ENCODE measurements at places on chromosomes 2 and 18.

DNA sequence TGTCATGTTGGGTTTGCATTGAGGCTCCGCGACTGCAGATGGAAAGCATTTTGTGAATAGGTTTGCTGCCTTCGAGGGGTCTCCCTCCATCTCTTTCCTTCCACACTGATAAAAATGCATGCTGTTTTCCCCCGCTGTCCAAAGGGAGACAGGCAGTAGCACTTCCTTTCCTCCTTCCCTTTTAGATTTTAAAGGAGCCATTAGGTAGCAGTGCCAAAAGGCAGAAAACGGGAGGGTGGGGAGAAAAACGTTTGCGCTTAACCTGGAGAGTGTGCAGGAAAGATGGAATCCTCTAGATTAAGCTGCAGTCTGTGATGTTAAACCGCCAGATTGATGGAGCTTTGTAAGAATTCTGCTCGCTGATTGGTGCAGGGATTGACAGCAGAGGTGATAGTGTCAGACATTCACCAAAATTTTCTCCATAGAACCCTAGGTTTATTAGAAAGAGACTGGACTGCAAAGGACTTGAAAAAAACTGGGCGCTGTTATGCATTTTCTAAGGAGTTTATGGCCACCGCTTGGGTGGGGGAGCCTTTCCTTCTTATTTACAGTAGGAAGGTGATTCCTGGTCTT, 688 bp downstream of the MAPRE2 start:
- peak; percentile 27 for DNase-seq

DNA sequence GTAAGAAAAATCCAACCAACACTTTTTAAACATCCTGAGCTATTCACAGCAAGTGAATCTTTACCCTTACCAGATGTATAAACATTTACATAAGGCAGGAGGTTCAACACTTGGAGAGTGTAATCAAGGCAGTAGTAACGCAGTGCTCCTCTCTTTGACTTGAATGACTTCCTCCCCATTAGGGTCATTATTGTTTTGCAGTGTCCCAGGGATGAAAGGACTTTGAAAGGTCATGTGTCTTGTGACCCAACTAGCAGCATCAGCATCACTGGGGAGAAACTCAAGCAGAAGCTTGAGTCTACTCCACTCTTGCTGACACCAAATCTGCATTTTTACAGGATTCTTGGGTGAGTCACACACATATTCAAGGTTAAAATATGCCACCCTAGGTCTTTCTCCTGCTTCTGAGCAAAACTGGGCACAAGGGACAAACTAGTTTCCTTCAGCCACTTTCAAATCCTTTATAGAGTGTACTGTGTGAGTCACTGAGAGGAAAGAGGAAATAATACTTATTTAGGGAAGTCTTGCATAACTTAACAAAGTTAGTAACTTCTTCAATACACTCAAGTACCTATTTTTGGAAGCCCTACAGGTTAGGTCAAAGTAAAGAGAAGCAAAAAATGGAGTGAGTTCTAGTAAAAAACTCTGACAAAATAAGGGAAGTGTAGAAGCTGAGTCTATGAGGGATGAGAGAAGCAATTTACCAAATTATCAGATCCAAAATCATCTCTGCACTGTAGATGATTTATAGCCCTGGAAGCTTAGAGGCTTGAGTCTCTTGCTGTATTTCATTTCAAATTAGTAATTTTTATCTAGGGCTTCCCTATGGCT, 51.0 kb upstream of the EML4 start:
- no peak for DNase-seq

DNA sequence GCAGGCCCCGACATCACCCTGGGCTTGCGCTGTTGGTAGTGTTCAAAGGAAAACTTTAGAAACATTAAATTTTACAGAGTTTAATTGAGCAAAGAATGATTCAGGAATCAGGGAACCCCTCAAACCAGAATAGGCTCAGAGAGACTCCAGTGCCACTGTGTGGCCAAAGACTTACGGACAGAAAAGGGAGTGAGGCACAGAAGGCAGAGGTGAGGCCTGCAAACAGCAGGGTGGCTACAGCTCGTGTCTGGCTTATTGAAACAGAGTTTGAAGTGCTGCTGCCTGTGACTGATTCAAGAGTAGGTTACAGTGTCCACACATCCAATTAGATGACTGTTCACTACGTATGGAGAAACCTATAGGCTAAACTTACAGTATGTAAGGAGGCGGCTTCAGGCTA, 2.4 kb upstream of the CTDP1 start:
- DNase-seq = no peak

DNA sequence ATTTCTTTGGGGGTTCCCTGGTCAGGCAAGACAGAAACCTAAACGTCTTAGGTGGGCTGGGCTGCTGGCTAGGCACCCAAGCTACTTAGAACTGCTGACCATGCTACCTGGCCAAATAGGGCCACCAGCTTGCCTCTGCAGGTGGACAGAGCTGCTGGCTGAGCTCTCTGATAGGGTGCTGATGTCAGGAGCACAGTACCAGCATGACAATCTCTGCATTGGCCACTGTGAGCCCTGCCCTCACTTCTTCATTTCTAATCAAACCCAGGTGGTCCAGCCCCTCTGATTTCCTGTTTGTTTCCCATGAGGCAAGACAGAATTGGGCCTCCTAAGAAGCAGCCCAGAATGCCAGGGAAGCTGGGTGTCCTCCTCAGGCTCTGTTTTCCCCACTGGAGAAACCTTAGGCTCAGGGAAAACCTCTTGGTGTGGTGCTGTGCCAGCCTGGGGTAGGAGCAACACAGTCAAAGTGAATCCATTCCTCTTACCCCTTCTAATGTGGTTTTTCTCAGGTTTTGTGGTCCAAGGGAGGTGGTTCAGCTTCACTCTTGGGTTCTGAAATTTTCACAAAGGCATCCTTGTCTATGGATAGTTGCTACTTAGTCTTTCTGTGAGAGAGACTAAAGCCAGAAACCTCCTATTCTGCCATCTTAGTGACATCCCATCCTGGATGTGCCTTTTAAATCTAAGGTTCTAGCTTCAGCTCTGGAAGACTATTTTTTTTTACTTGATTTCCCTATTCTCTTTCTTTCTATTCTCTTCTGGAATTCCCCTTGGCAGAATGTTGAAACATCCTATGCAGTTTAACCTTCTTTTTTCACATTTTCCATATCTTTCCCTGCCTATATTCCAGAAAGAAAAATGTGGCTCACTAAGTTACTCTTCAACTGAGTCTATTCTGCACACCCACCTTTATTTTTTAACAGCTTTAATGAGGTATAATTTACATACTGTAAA, 15.2 kb downstream of the SP100 start:
- DNase-seq = no peak

GRCh38 chr2:181984814-181985631, 630 bp upstream of the PPP1R1C start:
- no peak for DNase-seq

DNA sequence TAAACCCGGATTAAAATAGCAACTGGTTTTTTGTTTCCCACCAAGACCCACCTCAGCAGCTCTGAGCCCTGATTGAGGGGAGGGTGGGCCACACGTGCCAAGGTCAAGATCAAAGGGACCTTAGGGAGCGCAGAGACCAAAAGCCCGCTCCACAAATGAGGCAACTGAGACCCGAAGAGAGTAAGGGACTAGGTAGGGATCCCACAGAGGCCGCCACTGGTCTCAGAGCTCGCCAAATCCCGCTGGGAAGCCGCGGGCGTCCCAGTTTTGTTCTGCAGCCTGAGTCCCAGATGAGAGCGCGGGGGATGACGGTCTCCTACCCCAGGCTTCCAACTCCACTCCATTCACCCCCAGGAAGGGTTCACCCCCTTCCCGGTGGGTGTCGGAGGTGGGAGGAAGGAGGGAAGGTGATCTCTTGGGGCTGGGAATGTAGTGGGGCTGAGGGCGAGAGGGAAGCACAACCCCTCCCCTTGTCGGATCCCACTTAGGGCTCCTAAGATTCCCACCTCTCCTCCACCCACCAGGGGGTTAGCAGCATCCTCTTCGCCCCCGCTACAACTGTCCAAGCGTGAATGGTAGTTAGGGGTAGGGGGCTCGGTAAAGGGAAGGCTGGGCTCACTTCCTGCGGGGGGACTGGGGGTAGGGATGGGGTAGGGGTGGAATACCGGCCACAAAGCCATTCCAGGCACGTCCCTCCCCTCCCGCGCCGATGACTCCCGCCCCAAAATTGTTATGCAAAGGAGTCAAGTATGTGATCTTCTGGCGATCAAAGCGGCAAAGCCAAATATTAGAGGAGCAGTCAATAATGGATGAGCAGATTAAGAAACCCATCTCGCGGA, 7.3 kb upstream of the EN1 start:
- DNase-seq = no peak

DNA sequence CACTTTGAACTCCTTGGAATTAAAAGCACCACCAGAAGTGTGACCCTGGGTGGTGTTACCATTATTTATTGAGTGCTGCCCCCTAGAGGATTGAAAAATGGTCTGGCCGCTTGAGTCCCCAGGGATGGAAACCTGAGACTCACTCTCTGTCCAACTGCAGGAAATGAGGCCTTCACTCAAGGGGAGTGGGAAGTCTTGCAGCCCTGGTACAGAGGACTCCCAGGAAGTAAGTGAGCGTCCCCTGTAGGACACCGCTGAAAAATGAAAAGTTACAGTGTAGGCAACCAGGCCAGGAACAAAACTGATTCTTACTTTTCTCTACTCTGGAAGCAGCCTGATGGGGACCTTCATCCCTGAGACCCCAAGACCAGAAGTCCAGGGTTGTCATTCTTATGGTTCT, 2.2 kb upstream of the NRP2 start:
- DNase-seq = no peak

- no peak for DNase-seq
Observed at GRCh38 chr2:238743243-238744065, 104.4 kb upstream of the TWIST2 start.

DNA sequence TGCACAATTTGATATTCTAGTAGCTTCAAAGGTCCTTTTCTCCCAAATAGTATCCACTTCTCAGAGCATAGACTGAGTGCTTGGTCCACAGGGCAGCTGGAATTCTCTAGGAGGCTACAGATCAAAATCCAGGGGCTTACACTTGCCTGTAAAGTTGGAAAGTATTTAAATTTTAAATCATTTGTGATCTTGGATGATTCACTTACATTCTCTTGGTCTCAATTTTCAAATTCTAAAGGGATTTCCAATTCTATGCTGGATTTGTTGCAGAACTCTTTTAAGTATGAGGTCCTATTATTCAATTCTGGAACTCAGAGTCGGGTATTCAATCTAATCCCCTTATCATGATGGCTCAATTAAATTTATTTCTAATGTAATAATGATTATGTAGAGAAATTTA, 492.3 kb downstream of the NYAP2 start:
- DNase-seq = no peak

DNA sequence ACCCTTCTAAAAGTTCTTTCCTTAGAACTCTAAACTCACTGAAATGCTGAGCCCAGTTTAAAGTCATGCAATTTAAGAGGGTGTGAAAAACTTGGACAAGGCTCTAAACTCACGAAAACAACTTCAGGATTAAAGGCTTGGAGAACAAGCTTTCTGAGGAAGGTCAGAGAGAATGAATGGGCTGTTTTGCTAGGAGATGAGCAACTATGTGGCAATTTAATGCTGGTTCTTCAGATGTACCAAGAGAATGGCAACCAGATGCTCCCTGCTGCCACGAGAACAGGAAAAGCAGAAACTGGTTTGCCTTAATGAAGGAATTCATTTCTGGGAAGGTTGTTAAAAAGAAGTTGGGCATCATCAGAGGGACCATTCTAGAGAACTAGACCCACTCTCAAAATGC, 77.8 kb upstream of the PMAIP1 start:
- no peak for DNase-seq

DNA sequence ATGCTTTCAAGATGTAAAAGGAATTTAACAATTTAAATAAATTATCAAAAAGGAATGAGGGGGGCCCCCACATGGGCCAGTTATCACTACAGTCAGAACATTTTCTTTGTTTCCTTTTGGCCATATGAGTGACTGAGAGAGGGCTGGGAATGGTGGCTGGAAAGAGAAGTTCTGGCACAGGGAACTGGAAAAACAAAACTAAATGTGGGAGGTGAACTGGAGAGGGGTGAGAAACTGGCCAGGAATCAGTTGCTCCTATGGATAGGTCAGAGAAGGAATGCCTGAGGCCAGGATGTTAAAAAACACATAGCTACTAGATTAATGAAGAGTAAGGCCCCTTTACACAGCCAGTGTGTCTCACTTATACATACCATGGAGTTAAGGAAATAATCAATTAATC, 121.0 kb downstream of the RBMS1 start:
- DNase-seq = no peak

DNA sequence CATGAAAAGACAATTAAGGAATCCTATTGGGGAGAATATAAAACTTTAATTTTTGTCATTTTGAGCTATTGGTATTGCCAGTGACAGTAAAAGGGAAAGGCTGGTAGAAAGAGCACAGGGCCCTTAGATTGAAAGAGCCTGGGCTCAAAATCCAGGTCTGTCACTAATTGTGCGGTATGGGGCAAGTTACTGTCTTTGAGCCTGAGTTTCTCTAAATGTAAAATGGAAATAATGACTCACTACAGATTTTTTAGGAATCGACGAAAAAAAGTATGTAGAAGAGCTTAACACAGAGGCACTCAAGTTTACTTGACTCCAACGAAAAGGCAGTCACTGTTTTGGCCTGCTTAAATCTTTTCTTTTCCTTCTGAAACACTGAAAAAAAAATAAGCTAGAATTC, 7.0 kb downstream of the NDUFV2 start:
- no peak for DNase-seq

DNA sequence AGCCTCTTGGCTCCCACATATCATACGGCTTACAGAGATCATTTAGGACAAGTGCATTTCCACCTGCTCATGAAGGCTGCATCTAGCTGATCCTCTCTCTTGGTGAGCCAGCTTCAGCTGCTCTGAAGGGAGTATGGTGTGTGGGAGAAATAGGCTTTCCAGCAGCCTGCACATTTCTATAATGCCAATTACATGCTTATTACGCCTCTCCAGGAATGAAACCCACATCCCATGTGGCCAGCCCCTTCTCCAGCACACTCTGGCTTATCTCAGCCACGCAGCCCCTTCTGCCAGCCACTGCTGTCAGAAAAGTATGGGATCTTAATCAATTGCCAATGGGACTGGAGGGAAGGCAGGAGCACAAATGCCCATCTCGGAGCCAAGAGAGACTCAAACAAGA, 117.5 kb downstream of the GALNT14 start:
- DNase-seq = no peak

GRCh38 chr2:17245906-17246305, 272.3 kb downstream of the RAD51AP2 start:
- DNase-seq = peak; percentile 8

- DNase-seq = no peak
Observed at GRCh38 chr2:101818531-101819451, 121.3 kb downstream of the MAP4K4 start.

GRCh38 chr2:144181001-144181400, 338.9 kb downstream of the ZEB2 start:
- DNase-seq = no peak

DNA sequence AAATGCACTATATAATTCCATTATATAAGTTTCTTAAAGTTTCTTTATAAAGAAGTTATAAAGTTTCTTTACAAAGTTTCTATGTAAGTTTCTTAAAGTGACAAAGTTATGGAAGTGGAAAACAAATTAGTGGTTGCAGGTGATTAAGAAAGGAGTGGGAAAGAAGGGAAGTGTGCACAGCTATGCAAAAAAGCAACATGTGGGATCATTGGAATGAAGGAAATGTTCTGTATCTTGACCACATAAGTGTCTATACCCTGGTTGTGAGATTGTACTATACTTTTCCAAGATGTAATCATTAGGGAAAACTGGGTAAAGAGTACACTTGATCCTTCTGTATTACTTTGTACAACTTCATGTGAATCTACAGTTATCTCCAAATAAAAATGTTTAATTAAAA, 1541.1 kb downstream of the LRP1B start:
- no peak for DNase-seq
